ENCODE measurements at places on chromosomes 11 and 22.

- DNase-seq = no peak
Observed at GRCh38 chr22:36182056-36182455, 19.6 kb downstream of the APOL4 start.

- DNase-seq = peak; percentile 35
Observed at GRCh38 chr11:84215672-84216071, 929.5 kb upstream of the CCDC90B start.

GRCh38 chr11:68113986-68114385 lies 7.2 kb downstream of the CHKA start:
- peak; percentile 57 for DNase-seq

DNA sequence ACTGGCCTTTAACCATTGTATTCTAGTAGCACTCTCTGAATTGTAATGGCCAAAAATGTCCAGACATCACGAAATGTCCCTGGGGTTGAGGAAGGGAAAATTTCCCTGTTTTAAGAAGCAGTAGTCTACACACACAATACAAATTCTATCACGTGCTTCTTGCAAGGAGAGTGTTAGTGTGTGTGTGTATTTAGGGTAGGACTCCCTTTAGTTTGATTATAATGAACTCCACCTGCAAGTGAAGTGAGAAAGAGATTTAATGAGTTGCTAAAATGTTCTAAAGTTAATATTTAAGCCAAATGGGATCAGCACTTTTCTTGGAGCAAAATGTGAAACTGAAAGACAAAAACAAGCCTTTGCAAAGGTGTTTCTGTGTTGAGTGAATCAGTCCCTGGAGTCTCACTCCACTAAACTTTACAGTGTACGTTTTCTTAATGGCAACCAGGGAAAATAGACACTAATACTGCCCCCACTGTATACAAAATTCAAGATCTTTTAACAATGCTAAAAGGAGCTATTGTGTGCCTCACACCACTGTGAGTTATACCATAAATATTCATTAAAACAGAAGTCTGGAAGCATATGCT lies 590.3 kb upstream of the TENM4 start:
- DNase-seq = no peak

DNA sequence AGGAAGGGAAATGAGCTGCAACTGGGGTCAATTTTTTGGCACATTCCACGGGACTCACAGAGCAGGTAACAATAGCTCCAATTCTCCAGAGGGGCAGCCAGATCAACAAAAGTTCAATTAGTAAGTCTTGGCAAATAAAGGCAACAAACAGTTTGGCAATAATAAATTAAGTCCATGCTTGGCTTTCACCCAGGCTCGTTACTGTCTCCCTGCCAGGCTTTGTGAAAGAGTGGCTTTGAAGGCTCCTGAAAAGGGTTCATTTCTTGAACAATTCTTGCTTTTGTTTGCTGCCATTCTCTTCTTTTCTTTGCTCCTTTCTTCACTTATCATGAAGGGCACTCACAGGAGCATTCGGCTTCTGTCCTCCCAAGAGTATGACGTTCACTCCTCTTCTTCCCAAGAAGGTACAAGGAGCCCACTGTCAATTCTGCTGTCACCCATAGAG lies 123.3 kb downstream of the APIP start:
- DNase-seq = peak; percentile 2

DNA sequence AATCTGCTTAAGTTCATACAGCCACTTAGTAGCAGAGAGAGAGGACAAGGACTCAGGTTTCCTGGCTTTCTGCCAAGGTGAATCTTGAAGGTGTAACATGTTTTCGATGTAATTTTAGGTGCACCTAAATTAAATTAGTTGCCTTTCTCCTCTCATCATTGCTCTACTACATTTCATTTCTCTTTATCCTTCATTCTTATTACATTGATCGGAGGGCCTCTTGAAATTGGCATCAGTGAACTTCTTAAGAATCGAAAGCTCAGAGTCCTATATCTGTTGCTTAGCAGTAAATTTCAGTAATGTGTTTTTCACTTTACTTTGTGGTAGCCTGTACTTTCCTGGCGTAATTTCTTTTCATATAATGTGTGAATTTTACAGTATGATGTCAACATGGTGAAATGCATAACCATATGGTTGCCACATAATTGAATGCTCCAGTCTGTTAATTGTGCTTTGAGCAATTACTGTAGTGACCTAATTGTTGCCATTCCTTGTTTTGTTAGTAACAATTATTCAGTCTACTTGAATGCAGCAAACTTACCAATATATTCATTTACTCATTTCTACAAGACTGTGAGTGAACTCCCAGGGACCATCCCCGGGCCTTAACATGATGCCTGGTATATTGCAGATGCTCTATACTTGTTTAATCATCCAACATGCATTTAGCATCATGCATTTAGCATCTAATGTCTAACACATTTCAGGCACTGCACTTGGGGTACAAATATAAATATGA lies 138.1 kb downstream of the MAML2 start:
- DNase-seq = no peak

DNA sequence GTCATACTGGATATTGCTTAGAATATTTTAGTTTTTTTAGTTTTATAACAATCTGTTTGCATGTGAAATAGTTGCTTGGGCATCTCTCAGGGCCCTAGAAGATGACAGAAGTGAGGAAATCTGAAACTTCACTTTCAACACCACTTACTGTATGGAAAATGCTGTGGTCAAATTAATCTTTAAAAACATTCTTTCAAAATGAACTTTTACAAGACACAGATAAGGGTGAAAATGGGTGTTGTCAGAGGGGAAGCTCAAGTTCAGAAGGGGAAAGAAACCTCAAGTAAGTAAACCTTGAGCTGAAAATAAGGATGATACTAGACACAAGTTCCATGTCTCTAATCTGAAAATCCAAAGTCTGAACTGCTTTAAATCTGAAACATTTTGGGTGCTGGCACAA lies 1840.1 kb upstream of the RAG2 start:
- no peak for DNase-seq

DNA sequence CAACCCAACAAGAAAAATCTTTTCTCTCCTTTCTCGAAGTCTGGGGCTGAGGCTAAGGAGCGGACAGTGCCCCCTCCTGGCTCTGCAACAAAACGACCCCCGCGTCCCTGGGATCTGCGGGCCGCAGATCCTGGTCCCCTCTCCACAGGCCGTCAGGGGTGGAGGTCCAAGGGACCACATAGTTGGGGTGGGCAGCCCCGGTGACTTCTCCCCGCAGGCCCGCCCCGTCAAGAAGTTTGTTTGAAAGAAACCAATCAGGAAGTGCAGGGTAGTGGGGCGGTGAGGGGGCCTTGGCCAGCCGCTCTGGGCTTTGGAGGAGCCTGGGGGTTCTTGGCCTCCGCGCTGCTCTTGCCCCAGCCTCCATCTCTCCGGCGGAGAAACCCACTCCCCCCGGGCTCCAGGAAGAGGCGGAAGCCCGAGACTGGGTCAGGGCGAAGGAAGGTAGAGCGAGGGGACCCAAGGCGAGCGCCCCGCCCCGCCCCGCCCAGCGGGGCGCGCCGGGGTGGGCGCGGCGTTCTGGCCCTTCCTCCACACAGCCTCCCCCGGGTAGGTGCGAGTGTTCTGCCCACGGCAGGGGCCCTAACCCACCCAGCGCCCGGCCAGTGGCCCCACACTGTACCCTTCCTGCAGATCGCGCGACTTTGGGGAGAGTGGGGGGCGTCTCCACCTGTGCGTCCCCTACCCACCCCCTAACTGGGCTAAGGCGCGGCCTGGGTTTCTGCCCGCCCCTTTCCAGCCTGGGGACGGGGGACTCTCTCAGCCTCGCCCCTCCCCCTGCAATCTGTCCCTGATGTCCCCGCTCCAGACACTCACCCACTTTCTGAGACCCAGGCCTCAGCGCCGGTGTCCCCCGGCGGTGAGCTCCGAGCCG lies 1.3 kb downstream of the TP53I11 start:
- peak; percentile 59 for DNase-seq

GRCh38 chr11:108498816-108499408 lies 728 bp upstream of the POGLUT3 start:
- peak; percentile 25 for DNase-seq

- no peak for DNase-seq
Observed at GRCh38 chr11:27857588-27857987, 157.3 kb upstream of the BDNF start.

- no peak for DNase-seq
Observed at GRCh38 chr11:44426119-44426518, 116.2 kb upstream of the ALX4 start.

- DNase-seq = no peak
Observed at GRCh38 chr11:66843776-66844495, 695 bp downstream of the RCE1 start.

- peak; percentile 91 for DNase-seq
Observed at GRCh38 chr22:30044369-30044768, 35.9 kb upstream of the HORMAD2 start.

- DNase-seq = peak; percentile 87
Observed at GRCh38 chr11:783581-784015, 6.3 kb downstream of the CEND1 start.

All from muscle of leg (tissue), 16 donors.